ENCODE measurements at places on chromosomes 1 and 21.

GRCh38 chr1:157226739-157227138 lies 88.5 kb upstream of the ETV3 start:
- DNase-seq, result no peak

- no peak for DNase-seq
Observed at GRCh38 chr1:221816899-221817298, 75.0 kb upstream of the DUSP10 start.

- DNase-seq, result no peak
Observed at GRCh38 chr1:227058321-227058751, 118.2 kb downstream of the COQ8A start.

DNA sequence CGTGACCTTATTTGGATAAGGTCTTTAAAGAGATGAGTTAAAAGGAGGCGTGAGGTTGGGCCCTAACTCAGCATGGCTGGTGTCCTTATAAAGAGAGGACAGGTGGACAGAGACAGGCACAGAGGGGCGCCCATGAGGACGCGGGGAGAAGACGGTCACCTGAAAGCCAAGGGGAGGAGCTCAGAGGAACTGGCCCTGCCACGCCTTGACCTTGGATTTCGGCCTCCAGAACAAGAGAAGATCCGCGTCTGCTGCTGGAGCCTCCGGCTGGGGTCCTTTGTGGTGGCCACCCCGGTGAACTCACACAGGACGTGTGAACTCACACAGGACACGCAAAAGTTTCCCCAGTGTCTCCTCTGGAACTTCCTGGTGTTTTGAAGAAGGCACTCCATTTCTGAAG lies 122.7 kb downstream of the SIK1 start:
- no peak for DNase-seq

GRCh38 chr1:99766378-99766800 lies at the start of gene FRRS1:
TSS of gene FRRS1 (minus strand) at chr1:99766635. CDS start at chr1:99748768, 17,867 bp downstream.
- DNase-seq, result peak; percentile 6

DNA sequence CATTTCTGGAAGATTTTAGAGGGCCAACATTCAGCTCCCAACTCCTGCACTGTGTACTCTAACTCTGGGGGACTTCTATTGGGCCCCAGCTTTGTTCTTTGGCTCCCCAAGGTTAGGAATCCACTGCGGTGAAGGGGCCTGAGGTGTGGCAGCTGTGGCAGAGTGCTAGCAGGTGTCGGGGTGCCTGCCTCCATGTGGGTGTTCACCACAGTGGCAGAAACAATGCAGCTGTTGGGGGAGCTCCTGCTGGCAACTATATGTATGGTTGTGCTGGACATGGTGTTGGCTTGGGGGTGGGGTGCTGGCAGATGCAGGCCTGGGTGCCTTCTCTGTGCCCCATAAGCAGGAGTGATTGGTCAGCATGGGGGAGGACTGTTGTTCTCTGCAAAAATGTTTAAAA lies 95.5 kb downstream of the ST6GALNAC3 start:
- no peak for DNase-seq

- DNase-seq, result no peak
Observed at GRCh38 chr1:159979257-159979656, 25.2 kb upstream of the SLAMF9 start.
